ENCODE measurements at places on chromosomes 12 and 14. TPM values are rescaled to one million over a fixed set of nuclear protein-coding genes. Genes with fewer than 3 reads are reported as not detected.

Gene RD3L
- total RNA-seq: not detected

DNA sequence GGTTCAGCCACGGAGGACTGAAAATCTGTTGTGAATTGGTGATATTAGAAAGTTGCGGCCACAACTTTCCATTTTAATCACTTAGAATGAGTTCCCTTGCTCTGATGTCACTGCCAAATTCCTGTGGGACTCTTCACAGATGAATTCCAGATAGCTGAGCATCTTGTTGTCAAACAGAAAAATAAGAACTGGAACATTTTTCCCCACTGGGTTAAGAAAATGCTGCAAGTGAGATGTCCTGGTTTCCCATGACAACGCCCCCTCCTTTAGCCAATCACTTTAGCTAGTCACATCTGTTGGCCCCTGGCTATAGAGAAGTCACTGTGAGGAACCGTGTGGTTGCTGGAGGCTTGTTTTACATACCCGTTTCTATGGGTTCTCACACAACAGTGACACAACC is 135.9 kb downstream of the KTN1 start:
- peak; percentile 67 for DNase-seq

DNA sequence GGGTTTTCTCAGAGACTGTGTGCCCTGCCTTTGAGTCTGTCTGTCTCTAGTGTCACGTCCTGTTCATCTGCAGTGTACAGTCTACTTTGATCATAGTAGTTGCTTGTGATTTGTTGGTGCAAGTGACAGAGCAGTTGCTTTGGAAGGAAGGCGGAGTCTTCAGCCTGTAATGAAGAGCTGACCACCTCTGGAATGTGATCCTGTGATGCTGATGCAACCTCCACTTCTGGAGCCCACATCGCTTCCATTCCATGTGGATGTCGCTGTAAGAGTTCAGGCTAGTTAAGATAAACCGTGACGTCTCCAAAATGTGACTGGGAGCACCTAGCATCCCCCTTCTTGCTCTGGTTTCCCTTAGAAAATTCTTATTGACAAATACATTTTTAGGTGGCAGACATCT is 51.8 kb downstream of the PELI2 start:
- DNase-seq: peak; percentile 30

Gene RIPK3
- 3.0 TPM for total RNA-seq

Gene DLK1
- total RNA-seq: 0.09 TPM

- peak; percentile 91 for DNase-seq
These were observed 602 bp downstream of the APEX1 start for GRCh38 chr14:20455355-20456300.

Gene ENTPD5
- 6.1 TPM for total RNA-seq

DNA sequence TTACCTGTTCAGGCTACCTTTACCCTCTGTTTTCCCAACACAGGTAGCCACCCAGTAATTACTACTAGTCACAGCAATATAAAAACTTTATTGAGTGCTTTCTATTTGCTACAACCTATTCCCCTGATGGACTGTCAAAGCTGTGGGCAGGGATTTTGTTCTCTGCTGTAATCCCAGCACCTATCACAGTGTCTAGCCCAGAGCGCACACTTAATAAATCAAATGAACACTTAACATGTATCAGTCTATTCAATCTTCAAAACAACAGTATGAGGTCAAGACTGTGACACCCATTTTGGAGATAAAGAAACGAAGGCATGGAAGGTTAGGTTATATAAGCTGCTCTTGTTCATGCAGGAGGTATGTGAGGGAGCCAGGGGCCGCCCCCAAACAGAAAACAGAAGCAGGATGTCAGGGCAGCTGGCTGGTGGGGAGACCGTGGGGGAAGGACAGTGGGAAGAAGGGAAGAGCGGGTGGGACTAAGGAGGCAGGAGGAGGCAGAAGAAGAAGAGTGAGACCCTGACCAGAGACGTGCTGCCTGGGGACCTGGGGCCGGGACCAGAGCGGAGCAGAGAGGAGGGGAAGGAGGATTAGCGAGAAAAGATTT is 1.7 kb downstream of the TNFRSF1A start:
- DNase-seq: peak; percentile 84

- no peak for DNase-seq
These were observed 189.0 kb downstream of the AACS start for GRCh38 chr12:125254236-125254635.

GRCh38 chr12:117409286-117409685 is 47.9 kb upstream of the NOS1 start:
- no peak for DNase-seq

GRCh38 chr14:101087614-101088394 is 184.3 kb upstream of the RTL1 start:
- DNase-seq: no peak

- DNase-seq: no peak
These were observed 816.4 kb upstream of the FBXO33 start for GRCh38 chr14:40248671-40249070.

DNA sequence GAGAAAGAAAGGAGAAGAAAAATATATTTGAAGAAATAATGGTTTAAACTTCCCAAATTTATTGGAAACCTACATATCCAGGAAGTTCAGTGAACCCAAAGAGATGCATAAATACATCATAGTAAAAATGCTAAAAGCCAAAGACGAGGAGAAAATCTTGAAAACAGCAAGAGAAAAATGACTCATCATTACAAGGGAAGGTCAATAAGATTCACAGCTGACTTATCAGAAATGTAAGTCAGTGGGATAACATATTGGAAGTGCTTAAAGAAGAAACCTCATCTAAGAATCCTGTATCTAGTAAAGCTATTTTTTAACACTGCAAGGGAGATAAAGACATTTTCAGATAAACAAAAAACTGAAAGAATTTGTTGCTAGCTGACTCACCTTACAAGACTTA is 19.9 kb downstream of the RIC8B start:
- no peak for DNase-seq

Gene BHLHE41
- total RNA-seq: 9.2 TPM

DNA sequence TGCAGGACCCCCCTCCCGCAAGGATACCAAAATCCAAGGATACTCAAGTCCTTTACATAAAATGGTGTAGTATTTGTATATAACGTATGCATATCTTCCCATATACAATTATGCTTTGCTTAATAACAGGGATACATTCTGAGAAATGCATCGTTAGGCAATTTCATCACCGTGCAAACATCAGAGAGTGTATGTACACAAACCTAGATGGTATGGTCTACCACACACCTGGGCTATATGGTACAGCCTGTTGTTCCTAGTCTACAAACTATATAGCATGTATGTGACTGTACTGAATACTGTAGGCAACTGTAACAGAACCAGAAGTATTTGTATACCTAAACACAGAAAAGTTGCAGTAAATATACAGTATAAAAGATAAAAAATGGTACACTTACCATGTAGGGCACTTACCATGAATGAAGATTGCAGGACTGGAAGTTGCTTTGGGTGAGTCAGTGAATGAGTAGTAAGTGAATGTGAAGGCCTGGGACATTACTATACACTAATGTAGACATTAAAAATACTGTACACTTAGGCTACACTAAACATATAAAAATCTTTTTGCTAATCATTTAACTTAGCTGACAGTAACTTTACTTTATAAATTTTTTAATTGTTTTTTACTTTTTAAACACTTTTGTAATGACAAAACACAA is 141.1 kb downstream of the SLC41A2 start:
- DNase-seq: no peak

DNA sequence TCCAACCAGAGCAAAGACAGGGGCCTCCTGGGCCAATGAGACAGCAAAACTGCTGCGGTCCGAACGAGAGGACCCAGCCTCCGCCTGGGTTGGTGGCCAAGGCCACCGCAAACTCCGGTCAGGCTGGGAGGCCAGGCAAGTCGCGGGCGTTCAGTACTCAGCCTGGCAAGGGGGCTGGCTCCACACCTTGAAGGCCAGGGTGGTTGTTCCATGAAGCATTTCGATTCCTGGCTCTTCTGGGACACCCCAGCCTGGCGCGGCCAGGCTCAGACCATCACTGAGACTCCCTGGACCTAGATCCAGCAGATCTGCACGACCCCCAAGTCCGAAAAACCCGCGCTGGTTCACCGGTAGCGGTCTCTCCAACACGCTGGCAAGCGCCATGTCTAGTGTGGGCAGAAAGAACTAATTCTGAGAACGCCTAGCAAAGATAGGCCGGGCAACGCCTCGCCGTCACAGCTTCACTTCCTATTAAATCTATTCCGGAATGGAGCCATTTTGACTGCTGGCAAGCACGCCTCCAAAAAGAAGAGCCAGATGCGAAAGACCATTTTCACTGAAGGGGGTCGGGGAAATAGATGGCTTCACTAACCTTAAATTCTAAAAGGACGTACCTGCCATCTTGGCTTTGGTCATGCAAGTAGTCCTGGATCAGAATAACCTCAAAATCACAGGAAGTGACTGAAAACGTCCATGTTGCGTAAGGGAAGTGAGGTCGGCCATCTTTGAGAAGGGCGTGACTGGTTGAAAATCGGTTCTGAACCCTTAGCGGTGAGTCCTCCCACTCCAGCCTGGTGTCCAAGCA is at the start of gene PSMB5:
TSS of gene PSMB5 (minus strand) at position 403 of the 805 bp plus-strand sequence. CDS start at position 384, 19 bp downstream.
- peak; percentile 96 for DNase-seq

- peak; percentile 54 for DNase-seq
These were observed 979 bp downstream of the LTBP2 start for GRCh38 chr14:74610866-74611649.

Gene SYCP3
- total RNA-seq: 0.18 TPM
